ENCODE measurements at places on chromosomes 7 and 10.

GRCh38 chr7:132915647-132916046, 166.2 kb downstream of the CHCHD3 start:
- no peak for DNase-seq

- DNase-seq: no peak
Measured at GRCh38 chr7:35258868-35259522, 5.1 kb upstream of the TBX20 start.

- no peak for DNase-seq
Measured at GRCh38 chr7:68449099-68449498, 1149.2 kb upstream of the AUTS2 start.

DNA sequence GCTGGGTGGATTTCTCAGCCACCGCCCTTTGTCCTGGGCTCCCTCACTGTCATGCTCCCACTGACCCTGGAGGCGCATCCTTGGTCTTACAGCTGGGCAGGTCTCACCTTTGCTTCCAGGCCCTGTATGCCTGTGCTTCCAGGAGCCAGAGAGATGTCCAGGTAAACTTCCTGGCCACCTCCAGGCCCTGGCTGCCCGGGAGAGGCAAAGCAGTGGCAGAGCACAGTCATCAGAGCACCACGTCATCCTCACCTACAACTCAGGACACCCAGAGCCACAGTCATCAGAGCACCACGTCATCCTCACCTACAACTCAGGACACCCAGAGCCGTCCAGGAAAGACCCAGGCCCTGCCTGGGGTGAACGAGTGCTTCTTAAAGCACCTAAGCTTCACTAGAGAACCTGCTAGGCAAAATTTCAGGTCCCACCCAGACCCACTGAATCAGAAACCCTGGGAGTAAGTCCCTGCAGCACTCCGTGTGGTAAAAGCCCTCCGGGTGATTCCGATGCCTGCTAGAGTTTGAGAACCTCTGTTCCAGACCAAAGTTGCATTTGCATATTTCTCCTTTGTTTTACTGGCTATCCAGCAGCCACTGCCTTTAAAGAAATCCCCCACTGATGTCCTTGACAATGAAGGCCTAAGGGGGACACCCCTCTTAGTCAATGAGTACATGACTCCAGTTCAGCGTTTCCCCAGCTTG, 62.3 kb downstream of the DLG5 start:
- no peak for DNase-seq

DNA sequence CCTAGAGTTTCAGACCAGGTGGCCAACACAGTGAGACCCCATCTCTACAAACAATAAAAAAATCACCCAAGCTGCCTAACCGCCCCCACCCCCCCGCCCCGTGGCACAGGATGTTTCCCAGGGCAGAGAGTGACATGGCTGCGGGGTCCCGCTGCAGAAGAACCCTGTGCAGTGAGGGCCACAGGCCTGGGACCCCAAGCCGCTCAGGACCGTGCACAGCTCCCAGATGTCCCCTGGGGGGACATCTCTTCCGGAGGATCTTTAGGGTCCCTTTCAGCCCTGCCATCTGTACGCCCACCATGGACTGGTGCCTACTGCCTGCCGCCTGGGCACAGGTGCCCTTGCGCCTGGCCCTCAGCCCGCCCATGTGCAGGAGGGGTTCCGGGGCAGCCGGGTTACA, 373.6 kb downstream of the DNAJB6 start:
- DNase-seq: no peak

GRCh38 chr7:4072161-4072925, 609.8 kb upstream of the FOXK1 start:
- no peak for DNase-seq
